ENCODE measurements at places on chromosomes 7 and 10.
A peak's percentile ranks its signal among the peaks of the same experiment; 100 is the strongest.

GRCh38 chr7:140568021-140568813, 72.4 kb downstream of the DENND2A start:
- no peak for DNase-seq

DNA sequence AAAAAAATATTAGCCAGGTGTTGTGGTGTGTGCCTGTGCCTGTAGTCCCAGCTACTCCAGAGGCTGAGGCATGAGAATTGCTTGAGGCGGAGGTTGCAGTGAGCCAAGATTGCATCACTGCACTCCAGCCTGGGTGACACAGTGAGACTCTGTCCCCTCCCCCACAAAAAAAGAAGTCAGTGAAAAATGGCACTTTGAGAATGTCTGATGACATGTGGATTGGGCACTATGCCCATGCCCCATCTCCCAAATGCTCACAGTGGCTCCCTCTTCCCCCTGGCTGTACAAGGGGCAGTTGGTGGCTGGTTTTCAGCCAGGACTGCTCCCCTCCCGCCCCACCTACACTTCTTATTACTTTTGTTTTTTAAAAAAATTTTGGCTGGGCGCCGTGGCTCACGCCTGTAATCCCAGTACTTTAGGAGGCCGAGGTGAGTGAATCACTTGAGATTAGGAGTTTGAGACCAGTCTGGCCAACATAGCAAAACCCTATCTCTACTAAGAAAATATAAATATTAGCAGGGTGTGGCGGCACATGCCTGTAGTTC, 26.1 kb downstream of the IL15RA start:
- no peak for DNase-seq

- DNase-seq, result peak; percentile 86
Measured at GRCh38 chr10:74150204-74150989, at the start of gene AP3M1. Gene AP3M1 (minus strand): TSS chr10:74150828. CDS start chr10:74138379, 12,449 bp downstream.

DNA sequence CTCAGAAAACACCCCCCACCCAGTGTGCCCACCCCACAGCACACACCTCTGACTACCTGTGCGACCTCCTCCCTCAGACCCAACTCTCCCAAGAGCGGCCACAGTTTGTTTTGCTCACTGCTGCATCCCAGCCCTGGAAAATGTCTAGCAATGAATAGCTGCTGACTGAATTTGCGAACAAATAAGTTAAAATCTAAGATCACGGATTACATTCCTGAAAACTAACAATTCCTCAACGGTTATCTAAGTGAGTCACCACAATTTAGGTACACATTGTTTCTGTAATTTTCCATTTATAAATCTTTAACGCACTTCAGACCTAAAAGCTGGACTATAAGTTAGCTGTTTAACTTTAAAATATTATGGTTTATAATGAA, 235.2 kb downstream of the ZMYND11 start:
- DNase-seq, result no peak
